Bronchial epithelial cell (primary cell): ENCODE measurements at places on chromosomes 6 and 20. TPM values are rescaled to one million over a fixed set of nuclear protein-coding genes. Genes with fewer than 3 reads are reported as not detected.

GRCh38 chr20:13355411-13355810 lies 134.3 kb downstream of the ISM1 start:
- DNase-seq, result peak; percentile 89

DNA sequence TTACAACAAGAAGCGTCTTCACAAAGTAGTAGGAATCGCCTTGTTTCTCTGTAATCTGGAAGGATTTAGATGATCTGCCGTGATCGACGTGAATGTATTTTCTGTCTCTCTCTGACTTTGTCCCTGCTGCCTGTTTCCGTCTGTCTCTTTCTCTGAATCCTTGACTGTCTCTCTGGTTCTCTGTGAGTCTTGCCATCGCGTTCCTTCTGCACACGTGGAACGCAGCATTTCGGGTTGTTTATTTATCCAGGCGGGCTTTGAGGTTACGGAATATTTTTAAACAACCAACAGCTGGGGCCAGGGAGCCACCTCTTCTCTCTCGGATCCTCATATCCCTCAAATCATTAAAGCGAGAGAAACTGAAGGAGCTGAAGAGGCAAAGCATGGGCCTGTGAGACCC lies 215.9 kb downstream of the ZDHHC14 start:
- DNase-seq, result no peak

GRCh38 chr20:24834310-24834709 lies 114.8 kb upstream of the CST7 start:
- DNase-seq, result no peak

The SLC17A9 gene
- total RNA-seq, result 0.13 and 0.53 TPM in 2 replicates

The ELOVL2 gene
- under 0.01 TPM in 1 of 2 replicates, not detected in the other for total RNA-seq
